ENCODE measurements at places on chromosomes 3 and 15.

- no peak for DNase-seq
These were observed 444.5 kb downstream of the EPHB1 start for GRCh38 chr3:135239615-135239884.

- no peak for DNase-seq
These were observed 26.8 kb downstream of the NPHP3 start for GRCh38 chr3:132695422-132695821.

- no peak for DNase-seq
These were observed 52.9 kb downstream of the BFSP2 start for GRCh38 chr3:133452641-133453319.

DNA sequence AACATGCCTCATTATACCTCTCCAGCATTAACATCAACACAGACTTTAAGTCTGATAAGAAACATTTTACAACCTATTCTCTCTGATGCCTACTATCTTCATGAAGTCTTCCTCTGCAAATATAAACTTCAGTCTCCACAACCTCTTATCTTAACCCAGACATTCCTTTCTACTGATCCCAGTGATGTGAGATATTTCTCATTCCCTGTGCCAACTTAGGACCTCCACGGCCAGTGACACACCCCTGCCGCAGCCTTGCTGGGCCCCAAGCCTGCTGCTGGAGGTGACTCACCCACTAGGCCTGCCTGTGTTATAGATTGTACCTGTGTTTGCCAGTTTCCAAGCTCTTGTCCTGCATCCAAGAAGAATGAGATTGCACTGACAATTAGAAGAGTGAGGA, 734.5 kb upstream of the CADM2 start:
- DNase-seq = no peak

GRCh38 chr3:46091046-46091445, 63.8 kb upstream of the XCR1 start:
- DNase-seq = no peak

GRCh38 chr3:132283440-132283839, 33.8 kb upstream of the ACP3 start:
- DNase-seq = no peak

DNA sequence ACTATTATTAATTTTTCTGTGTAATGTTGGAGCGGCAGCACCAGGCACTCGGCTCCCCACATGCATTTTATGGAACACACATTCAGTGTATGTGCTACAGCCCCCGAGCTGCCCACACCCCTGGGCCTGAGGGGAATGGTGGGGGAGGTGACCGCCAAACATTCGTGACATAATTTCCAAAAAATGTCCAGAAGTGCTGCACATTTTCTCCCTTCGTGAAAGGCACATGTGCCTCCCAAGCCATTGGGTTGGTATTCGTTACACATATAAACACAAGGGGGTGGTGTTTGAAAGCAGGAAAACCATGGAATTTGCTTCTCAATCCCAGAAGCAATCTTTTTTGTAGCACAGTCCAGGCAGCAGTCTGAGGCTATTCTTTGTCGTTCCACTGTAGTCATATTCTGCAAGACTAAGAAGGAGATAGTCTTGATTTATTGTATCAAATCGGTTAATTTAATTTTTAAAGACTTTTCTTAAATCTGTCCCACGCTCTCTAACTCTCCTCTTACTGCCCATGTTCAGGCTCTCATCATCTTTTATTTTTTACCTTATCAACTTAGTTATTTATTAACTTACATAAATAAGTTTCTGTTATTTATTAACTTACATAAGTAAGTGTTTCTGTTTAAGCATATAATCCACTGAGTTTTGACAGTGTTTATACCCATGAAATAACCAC, 39.2 kb upstream of the POLR2M start:
- no peak for DNase-seq

DNA sequence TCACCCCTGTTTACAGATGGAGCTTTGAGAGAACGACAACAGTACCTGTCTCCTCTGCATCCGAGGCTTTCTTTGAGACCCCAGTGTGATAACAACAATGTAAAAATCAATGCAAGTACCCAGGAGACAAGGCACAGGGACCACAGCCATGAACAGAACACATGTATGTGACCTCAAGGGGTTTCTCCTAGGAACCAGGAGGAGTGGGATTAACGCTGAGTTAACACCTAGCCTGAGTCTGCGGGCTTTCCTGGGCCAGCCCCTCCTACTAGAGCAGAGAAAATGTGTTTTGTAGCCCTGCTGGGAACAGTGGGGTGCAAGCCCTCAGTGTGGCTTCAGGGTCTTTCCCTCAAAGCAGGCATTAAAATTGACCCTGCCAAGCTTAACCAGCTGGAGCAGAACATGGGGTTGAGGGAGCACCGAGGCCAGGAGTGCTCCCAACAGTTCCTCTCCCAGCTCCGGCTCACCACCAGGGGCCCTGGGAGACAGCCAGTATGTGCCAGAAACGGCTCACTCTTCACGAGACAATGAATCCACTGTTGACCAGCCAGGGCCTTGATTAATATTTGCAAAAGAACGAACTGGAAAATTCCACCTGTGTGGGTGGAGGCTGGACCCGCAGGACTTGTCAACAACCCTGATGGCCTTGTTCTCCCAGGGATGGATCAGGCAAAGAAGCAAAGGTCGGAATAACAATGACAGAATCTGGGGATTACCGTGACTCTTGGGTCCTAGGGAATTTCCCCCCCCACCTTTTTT, 3.6 kb downstream of the CHDH start:
- no peak for DNase-seq

DNA sequence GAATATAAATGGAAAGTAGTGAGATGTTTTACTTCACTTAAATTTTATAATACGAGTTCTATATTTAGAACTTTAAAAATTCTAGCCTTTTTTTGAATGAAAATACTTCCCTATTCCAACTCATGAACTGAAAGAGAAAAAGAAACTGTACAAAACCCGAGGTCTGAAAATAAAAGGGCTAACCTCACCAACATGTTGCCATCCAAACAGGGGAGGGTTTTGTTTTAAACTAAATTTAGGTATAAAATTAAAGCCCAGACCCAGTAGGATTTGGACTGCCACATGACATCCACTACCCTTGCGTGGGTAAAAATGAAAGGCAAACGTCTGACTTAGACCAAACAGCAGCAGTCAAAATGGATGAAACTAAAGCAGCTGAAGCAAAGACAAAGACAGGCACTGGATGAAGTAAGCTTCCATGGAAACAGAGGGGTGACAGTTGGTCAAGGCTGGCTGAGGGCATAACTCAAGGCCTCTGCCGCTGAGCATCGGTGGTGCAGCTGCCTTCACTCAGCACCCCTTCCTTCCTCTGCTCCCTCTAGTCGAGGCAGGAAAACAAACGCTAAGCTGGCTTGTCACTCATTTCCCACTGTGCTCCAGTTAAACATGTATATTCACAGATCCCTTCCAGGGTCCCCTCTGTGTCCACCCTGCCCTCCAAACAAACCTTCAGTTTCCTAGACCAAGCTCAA, 58.1 kb downstream of the TM4SF4 start:
- no peak for DNase-seq

GRCh38 chr15:22831473-22831872, 7.0 kb upstream of the NIPA2 start:
- no peak for DNase-seq

GRCh38 chr15:99732751-99733267, 428 bp downstream of the LYSMD4 start:
- DNase-seq = no peak

DNA sequence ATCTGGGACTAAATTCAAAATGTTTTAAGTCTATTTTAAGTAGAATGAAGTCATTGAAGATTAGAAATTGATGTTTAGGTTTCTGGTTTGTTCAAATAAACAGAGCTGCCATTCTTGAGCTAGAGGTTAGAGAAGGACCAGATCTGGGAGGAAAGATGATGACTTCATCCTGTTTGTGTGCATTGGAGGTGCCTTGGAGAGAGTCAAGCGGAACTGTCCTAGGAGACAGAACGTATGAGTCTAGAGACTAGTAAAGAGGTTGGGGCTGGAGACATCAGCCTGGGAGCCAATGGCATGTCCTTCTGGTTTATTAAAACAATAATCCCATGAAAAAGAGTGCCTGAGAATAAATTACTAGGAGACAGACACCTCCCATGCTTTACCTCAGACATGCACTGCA, 303.4 kb downstream of the KBTBD8 start:
- no peak for DNase-seq

- no peak for DNase-seq
These were observed 251.9 kb downstream of the CDIN1 start for GRCh38 chr15:36831125-36831903.

Data from activated CD4-positive, alpha-beta T cell treated with anti-CD3 and anti-CD28 coated beads for 1 hour (primary cell).